Hematopoietic multipotent progenitor cell treated with erythropoietin and hydrocortisone succinate and interleukin-3 and kit ligand, for 17 days (in vitro differentiated cells): ENCODE measurements at places on chromosomes 6 and 20.

GRCh38 chr20:53083411-53083810 lies 111.3 kb downstream of the TSHZ2 start:
- no peak for DNase-seq

GRCh38 chr20:18672834-18673233 lies 85.0 kb downstream of the DTD1 start:
- no peak for DNase-seq

GRCh38 chr6:167073679-167074274 lies 49.1 kb upstream of the CCR6 start:
- no peak for DNase-seq

DNA sequence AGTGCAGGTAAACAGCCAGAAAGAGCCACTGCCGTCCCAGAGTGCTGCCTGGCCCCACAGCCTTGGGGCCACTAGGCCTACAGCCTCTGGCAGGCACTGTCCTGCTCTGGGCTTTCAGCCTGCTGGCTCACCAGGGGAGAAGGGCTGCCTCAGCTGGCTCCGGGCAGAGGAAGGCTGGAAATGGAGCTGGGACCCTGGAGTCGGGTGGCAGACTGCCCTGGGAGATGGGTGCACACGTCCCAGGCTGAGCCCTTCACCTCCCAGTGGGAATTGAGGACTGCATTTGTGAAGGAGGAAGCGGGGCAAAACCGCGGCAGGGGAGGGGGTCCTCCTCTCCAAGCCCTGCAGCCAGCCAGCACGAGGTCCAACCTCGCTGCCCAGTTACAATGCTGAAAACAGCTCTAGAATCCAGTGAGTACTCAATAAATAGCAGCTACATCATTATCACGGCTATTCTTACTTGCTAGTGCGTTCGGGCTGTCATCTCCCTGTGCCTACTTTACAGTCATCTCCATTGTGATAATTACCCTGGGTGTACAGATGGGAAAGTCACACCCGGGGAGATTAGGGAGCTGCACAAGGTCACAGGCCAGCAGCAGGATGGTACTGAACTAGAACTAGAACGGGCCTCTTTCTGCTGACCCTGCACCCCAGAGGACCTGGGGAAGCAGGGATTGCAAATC lies 13.1 kb downstream of the ACSS1 start:
- peak; percentile 15 for DNase-seq

DNA sequence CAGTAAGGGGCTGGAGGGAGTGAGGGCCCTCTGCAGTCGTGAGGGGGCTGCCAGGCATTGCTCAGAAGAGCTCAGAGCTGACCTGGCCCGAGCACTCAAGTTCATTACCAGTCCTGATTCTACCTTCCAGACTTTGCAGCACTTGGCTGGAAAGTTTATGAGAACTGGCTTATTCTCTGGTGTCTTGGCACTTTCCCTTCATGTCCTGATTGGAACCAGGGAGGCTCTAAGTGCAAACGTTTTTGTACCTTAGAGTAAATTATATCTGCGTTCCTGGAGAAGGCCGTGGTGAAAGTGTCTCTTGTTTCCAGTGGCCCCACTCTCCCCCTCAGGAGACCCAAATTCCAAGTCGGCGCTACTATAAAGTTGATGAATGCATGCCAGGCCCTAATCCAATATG lies 402.3 kb downstream of the CDC5L start:
- DNase-seq = no peak

GRCh38 chr20:57660922-57661745 lies 40.9 kb upstream of the ZBP1 start:
- no peak for DNase-seq

DNA sequence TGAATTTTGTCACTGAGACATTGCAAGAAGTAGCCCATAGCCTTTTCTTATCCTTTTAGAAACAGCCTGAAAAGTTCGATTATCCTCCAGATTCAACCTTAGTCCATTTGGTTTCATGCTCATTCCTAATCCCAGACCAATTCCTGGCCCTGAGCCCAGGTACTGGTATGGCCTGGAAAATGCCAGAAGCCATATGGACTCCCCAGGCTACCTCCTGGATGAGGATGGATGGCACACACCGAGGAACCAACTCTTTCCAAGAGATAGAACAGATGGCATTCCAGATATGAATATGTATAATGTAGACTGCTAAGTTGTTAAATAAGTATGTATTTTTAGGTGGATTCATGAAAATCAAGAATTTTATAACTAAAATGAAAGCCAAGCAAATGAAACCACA lies 51.6 kb upstream of the SNAP25 start:
- DNase-seq = no peak

DNA sequence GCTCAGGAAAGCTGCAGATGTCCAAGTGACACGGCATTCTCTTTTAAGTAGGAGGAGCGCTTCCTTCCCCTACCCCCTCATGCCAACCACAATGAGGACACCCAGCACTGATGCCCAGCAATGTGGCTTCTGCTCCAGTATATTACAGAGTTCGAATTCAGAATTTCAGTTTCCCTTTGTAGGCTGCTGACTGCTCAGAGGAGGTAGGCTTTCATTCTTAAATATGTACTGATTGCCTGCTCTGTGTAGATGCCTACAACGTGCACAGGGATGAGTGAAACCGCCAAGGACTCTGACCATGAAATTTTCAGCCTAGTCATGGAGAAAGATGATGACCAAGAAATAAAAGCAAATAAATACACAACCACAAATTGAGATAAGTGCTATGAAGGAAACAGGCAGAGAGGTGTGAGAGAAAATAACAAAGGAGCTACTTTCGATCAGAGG lies 50.9 kb upstream of the TNFAIP3 start:
- DNase-seq = no peak

DNA sequence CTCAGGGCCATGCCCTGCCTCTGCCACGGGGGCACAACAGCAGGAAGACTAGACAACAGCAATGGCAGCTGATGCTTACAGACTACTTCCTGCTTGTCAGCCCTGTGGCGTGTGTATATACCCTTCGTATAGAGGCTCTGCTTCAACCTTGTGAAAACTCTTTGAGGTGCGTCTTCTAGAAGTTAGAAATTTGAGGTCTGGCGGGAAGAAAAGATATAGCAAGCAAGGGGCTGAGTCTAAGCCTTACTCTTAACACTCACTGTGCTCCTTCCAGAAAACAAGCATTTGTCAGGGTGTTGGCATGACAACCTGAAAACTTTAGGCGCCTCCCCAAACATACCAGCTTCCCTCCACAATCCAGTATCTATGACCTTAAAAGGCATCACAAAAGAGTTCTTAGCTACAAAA lies 33.3 kb downstream of the JPH2 start:
- no peak for DNase-seq

DNA sequence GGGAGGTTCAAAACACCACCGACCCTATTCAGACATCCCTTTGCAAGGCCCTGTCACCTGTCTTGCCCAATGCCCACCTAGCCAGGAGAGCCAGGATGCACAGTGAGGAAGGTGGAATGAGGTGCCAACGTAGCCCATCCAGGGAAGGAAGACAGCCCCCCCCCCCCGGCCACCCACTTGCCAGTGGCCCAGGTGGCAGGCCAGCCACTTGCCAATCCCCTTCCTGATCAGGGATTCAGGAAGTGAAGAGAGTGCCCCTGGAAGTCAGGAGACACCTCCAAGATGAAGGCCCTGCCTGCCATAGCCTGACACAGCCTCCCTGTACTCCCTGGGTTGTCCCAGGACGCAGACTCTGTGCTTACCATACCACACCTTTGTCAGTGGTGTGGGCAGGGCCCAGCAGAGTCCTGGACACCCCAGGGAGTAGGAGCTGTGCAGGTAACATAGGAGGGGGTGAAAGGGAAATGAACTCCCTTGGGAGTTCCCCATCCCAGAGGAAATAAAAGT lies 54.7 kb downstream of the MRPL14 start:
- no peak for DNase-seq

DNA sequence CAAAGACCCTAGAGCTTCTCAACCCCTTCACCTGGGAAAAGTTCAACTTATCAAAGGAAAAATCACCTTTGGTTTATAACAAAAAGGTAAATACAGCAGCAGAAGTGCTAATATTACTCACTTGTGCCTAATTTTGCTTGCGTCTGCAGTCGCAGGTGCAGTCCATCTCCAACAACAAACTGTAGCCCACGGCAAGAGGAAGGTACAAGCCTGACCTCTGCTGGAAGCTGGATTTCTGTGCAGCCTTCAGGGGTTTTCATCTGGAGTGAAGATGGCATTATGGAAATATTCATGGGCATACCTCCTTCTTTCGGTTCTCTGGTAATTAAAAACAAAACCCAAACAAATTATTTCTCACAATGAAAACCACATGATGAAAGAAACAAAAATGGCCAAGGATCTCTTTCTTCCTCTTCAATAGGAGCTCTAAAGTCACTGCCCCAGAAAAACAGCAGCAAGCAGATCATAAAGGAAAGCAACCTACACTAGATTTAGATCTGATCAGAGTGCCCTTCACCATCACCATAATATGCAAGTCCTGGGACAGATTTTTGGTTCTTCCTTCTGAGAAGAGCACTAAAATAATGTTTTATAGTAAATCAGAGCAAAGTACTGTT lies 7.8 kb downstream of the UBE3D start:
- peak; percentile 26 for DNase-seq

DNA sequence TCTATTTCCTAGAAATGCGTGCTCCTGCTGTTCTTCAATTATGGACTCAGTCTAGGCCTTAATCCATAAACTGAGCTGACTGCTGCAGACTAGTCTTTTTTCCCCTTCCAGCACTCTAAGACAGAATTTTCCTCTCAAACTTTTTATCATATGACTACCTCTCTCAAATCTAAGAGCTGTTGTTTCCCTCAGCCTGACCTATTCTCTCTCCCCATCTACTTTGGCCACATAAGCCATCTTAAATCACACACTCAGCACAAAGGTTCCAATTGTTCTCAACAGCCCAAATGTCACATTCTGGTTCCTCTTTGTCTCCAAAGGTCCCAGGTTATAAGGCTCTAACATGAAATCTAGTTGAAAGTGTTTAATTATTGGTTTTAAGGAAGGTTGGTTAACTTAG lies 85.2 kb downstream of the PRSS35 start:
- no peak for DNase-seq
